ENCODE measurements at places on chromosomes 3 and 15.

- DNase-seq = no peak
These were observed 615.3 kb downstream of the OTOL1 start for GRCh38 chr3:162111861-162112260.

- DNase-seq = no peak
These were observed 294.5 kb downstream of the NAALADL2 start for GRCh38 chr3:175153595-175153994.

DNA sequence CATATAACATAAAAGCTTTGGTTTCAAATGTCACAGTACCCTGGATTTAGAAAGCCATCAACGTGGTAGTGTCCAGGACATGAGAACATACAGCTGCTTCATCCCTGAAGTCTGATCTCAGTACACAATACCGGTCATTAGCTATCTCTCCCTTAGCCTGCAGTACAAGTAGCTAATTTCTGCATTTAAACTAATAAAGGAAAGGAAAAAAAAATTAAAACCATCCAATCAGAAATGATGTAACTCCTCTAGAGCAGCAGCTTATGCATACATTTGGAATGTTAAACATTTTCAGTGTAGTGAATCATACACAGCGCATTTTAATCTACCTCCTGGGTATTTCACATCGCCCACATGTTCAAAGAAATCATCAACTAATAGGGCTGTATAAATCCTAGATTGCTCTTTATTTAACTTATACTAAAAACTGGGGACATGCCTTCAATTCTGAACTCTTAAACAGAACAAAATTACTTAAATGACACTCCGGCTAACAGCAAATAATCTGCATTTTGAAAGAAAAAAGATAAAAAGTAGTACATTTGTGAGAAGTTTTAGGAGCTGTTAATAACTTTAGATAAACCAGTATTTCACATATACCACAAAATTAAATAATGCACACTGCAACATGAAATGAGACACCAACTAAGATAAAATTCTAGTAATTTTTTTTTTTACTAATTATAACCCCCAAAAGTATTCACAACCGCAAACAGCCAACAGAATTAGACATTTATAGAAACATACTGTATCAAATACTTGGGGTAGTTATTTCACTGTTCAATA is 3.7 kb downstream of the IGF2BP2 start:
- no peak for DNase-seq

- no peak for DNase-seq
These were observed 190.7 kb downstream of the MAGI1 start for GRCh38 chr3:65848024-65848423.

DNA sequence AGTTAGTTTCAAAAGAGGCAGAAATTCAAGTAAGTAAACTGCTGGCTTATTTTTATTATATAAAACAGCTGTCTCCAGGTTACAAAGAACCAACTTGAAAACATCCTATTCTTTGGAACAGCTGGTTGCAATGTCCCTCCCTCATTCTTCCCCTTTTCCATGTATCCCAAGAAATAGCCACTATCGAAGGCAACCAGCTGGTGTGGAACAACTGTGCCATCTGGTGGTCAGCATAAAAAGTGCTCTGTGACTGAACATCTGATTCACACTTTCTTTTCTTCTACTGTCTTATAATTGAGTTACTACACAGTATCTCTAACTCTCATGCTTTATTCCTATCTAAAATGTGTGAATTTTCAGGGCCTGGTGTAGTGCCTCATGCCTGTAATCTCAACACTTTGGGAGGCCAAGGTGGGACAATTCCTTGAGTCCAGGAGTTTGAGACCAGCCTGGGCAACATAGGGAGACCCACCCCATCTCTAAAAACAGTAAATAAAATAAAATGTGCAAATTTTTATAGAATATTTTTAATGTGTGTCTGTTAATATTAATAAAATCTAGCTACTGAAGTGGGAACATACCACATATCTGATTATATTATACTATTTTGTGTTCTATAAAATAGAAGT is 9.6 kb downstream of the OSBPL11 start:
- peak; percentile 55 for DNase-seq

- DNase-seq = no peak
These were observed 36.2 kb downstream of the NGLY1 start for GRCh38 chr3:25747033-25747432.
